ENCODE measurements at places on chromosomes 4 and X.

DNA sequence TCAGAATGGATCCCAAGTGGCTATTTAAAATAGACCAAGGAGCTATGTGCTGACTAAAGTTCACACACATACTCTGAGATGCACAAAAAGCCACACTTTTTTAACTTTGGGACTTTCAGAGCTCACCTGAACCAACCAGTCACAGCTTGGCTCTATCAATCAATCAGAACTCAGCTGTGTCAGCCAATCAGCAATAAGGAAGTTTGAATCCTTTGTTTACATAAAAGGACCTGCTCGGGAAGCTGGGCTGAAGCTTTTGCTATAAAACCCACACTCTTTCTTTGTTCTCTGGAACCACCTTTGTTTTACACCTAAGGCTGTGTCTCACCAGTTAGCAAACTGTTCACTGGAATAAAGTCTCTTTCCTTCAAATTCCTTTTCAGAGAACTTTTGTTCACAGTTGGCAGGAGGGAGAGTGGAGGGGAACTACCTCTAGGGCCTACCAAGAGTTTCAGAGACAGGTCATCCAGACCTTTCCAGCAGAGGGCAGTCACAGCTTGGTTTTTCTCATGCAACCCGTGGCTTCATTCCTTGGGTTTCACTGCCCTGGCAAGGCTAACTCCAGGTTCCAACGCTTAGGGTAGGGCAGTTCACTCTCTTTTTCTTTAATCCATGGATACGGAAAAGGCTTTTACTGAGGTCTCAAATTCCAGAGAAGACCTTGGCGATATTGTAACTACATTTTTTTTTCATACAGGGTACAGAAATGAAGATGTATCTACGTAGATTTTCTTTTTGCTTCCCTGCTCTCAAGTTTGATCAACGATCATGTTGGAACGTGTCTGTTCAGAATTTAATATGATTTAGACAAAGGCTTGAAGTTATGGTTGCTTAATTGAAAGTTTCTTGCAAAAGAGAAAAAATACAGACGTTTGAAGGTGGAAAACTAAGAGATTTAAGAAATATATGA is 80.7 kb downstream of the GPRIN3 start:
- DNase-seq, result peak; percentile 78

- peak; percentile 6 for DNase-seq
These were observed at the start of gene PLP1 for GRCh38 chrX:103776546-103776945. TSS of gene PLP1 (plus strand) at chrX:103776840. CDS start at chrX:103776996, 156 bp downstream.

- DNase-seq, result no peak
These were observed 35.8 kb downstream of the FGFBP1 start for GRCh38 chr4:15902746-15903145.

DNA sequence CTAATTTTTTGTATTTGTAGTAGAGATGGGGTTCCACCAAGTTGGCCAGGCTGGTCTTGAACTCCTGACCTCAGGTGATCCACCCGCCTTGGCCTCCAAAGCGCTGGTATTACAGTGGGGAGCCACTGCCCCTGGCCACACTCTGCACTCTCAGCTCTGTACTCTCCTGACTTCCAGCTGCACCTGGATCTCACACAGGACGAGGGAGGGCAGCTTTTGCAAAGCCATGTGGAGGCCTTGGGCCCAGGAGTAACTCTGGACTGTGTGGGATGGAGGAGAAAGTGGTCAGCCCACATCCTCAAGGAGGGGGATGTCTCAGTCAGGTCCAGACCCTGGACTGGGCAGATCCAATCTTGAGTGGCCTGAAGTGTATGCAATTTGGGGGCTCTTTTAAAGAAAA is 23.0 kb downstream of the NAT8L start:
- no peak for DNase-seq

DNA sequence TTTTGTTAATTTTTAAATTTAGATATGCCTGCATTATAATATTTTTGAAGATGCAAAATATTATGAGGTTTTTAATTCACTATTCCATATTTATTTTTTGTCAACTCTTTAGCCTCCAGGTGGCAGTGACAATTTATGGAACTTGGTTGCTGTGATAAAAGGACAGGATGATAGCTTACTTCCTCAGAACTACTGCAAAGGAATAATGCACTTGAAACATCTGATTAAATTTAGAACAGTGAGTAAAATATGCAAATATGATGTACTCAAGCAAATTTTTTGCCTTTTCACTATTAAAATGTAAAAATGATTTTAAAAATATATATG is 45.1 kb downstream of the SPATA4 start:
- no peak for DNase-seq

GRCh38 chr4:185932491-185932890 is 120.5 kb upstream of the SORBS2 start:
- no peak for DNase-seq

DNA sequence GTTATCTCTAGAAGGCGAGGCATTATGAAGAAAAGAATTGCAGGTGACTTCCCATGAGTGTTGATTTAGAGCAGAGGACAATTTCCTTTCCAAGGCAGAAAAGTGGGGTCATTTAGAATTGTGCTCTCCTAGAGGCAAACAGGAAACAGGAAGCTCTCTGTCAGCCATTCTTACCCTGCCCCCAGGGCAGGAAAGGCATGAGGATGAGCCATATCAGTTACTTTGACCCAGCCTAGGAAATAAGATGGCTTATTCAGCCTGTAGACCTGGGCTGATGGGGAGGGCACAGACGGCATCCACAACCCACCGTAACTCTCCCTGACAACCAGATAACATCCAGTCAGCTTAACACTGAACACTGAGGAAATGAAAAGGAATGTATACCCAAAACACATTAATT is 88.8 kb upstream of the KDR start:
- DNase-seq, result no peak

- peak; percentile 15 for DNase-seq
These were observed 134.0 kb downstream of the HTR2C start for GRCh38 chrX:114717921-114718320.

DNA sequence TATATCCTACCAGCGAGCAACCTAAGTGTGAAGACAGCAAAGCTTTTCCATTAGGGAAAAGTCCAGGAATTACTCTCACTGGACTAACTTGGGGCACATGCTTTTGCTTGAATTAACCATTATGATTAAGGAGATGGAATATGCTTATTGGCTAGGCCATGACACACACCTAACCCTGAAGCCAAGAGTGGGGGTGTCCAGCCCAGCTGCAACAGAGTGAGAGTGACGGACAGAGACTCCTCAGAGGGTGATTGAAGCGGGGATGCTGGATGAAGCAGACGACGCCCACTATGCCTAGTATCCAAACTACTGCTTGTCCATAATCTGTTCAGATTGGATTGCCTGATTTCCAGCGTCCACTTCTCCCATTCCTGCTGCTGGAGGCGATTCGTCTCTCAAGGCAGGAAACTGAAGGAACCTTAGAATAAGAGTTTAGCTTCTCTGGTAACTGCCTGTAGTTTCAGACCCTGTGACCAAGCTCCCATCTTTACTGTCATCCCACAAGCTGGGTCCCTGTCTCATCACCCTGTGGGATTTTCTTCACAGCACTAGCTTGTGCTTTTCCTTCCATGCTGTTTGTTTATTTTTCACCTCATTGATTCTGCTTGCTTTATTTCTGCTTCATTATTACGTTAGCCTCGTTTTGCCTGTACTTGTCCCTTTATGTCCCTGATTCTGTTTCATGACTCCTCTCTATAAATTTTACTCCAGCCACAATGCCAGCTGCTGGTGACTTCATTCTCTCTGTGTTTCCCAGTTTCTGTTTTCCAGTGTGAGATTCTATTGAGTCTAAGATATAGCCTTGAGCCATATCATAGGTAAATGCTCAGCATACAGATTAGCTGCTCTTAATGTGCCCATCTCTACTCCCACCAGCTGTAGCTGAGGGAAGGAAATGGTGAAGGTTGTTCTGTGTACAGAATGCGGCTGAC is 19.0 kb downstream of the FAM47E start:
- DNase-seq, result no peak

DNA sequence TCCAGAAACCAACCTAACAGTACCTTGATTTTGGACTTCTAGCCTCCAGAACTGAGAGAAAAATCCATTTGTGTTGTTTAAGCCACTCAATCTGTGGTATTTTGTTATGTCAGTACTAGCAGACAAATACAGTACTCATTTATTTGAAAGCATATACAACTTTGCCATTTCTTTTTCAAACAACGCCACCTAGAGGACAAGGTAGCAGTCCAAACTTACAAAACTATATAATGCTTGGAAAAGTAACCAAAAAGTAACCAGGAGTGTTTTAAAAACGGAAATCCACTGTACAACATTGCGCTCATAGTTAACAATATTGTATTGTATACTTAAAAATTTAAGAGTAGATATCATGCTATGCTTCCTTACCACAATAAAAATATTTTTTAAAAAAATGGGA is 37.0 kb upstream of the FGF13 start:
- DNase-seq, result no peak

DNA sequence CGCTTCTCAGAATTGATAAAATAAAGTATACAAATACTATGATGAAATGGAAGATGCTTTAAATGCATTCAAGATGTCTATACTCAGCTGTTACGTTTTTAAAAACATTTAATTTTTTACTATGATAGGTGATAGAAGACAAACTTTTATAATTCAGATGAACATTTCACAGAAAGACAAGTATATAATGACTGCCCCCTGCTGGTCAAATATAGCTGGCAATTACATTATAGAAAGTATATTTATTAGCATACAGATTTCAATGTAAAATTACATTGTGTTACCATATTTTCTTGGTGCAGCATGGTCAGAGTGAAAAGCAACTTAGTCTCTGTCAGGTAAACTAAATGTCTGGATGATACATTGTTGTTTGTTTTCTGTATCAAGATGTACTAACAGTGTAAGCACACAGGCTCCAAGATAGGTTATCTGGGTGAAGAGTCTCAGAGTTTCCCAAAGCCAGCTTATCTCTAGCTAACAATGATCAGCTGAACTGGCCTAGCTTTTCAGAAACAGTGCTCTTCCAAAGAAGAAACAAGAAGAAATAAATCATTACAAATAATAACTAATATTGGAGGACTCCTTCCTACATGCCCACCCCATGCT is 54.1 kb downstream of the SRPX start:
- DNase-seq, result peak; percentile 9

- DNase-seq, result no peak
These were observed 104.6 kb upstream of the PRKG2 start for GRCh38 chr4:81319657-81320056.

DNA sequence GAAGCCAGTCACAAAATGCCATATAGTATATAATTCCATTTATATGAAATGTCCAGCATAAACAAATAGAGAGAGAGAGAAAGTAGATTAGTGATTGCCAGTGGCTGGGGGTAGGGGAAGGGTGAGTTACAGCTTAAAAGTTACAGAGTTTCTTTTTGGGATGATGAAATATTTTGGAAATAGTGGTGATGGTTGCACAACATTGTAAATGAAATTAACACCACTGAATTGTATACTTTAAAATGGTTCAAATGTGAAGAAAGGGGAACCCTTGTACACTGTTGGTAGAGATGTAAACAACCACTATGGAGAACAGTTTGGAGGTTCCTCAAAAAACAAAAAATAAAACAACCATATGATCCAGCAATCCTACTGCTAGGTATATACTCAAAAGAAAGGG is 131.2 kb upstream of the GPC4 start:
- no peak for DNase-seq

DNA sequence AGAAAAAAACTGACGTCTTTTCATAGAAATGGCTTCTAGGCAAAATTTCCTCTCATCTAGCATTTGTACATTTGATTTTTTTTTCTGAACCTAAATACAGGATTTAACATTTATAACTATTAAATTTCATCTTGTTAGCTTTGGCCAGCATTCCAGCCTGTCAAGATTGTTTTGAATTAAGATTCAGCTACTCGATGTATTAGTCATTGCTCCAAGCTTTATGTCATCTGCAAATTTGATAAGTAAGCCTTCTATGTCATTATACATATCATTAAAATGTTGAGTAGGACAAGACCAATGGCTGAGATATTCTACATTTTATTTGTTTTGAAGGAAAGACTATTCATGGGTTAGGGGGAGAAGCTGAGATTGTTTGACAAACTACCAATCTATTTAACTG is 46.7 kb downstream of the DDX53 start:
- DNase-seq, result no peak

DNA sequence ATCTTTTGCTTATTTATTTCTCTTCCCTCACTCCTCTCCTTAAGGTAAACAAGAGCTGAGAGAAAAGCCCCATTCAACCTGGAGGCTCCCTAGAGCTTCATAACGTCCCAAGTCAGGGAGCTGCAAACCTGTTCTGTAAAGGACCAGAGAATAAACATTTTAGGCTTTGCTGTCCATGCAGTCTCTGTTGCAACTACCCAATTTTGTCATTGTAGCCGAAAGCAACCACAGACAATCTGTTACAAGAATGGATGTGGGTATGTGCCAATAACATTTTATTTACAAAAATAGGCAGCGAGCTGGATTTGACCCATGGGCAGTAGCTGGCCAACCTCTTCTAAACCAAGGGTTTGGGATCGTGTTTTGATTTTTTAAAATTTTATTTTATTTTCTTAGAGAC is 71.3 kb upstream of the TBL1X start:
- DNase-seq, result no peak

DNA sequence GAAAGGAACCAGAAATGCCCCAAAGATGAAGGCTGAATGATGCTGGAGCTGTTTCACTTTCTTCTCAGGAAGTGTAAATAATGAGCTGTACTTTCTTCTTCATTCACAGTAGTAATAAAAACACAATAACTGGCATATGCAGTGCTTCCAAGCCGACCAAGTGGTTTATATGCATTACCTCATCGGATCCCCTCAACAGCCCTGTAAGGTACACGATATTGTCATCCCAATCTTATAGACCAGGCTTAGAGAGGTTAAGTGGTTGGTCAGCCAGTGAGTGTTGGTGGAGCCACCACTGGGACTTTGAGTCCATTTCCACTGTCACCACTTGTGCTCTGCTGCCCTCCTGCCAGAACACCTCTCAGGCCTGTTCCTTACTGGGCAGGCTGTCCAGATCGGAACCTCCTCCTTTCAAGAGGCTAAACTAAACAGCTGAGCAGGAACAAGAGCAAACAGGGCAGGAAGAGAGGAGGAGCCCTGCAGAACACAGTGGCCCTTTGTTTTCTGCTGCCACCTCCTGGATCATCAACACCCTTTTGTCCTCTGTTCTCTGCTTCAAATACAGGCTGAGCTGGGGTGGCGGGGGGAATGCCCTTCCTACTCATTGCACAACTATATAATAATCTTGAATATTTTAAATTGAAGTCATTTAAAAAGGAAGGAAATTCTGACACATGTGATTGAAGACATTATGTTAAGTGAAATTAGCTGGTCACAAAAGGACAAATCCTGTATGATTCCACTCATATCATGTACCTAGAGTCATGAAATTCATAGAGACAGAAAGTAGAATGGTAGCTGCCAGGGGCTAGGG is 112.5 kb upstream of the ATP6AP2 start:
- peak; percentile 58 for DNase-seq

GRCh38 chrX:110408949-110409588 is 50.4 kb downstream of the RTL9 start:
- no peak for DNase-seq

All from retina (tissue), 1 donor.